ENCODE measurements at places on chromosomes 6 and 20.

- DNase-seq = no peak
Measured at GRCh38 chr6:34871853-34872252, 16.0 kb downstream of the TAF11 start.

GRCh38 chr20:1776681-1777475 is 118.3 kb upstream of the SIRPA start:
- peak; percentile 87 for DNase-seq

- peak; percentile 55 for DNase-seq
Measured at GRCh38 chr6:169724494-169725124, at the start of gene PHF10. Gene PHF10, minus strand, starts transcription at chr6:169724500. Its CDS starts 569 bp downstream, at chr6:169723931.

- no peak for DNase-seq
Measured at GRCh38 chr6:51753635-51754034, 333.8 kb downstream of the PKHD1 start.

GRCh38 chr6:44481056-44481455 is 93.5 kb downstream of the CDC5L start:
- no peak for DNase-seq

- no peak for DNase-seq
Measured at GRCh38 chr6:128421788-128422187, 98.6 kb downstream of the PTPRK start.

DNA sequence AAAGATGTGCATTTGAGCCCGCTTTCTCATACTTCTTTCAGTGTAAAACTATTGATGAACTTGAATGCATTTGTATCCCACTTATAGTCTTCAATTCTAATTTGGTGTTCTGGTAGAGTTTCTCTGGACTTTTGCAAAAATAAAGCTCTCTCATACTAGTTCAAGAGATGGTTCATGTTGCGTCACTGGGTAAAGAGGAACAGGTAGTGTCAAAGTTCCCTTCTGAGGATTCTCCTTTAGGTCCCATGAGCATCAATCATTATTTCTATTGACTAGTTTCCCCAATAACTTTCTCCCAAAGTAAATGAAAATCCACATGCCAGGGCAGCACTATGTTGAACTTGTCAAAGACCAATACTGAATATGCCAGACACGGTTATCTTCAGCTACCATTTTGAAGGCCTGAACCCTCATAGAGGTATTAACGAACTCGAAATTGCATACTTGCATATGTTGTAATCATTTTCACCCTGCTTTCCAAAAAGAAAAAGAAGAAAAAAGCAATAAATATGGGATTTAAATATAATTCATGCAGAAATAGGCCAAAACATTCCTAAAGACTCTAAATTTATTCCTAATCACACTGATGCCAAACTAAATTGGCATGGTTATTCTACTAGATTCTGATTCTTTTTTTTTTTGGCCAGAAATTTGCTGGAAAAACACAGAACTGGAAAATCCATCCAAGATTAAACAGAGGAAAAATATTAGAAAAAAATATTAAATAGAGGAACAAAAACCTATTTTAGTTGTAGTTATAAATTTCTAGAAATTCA is 84.5 kb downstream of the SGK1 start:
- no peak for DNase-seq

GRCh38 chr20:15287329-15287728 is 949.9 kb upstream of the FLRT3 start:
- DNase-seq = no peak

DNA sequence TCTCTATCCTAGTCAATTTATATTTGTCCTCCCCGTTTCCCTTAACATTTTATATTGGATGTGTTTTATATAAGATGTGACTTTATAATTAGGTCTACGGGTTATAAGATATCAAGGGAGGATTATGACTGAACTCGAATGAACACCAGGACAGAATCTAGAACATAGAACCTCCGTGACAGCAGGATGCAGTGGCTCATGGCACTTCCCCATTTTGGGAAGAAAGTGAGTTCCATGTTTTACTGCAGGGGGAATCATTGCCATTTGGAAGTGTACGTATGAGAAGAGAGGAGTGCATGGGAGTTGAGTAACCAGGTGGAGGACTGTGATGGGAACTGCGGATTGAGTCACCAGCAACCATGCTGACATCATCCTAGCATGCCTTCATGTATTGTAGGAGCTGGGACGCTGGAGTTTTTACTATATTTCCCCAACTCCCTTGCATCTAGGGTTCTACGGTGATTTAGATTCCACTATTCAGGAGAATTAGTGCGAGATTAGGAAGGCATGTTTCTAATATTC is 56.1 kb upstream of the FOXC1 start:
- DNase-seq = peak; percentile 13

DNA sequence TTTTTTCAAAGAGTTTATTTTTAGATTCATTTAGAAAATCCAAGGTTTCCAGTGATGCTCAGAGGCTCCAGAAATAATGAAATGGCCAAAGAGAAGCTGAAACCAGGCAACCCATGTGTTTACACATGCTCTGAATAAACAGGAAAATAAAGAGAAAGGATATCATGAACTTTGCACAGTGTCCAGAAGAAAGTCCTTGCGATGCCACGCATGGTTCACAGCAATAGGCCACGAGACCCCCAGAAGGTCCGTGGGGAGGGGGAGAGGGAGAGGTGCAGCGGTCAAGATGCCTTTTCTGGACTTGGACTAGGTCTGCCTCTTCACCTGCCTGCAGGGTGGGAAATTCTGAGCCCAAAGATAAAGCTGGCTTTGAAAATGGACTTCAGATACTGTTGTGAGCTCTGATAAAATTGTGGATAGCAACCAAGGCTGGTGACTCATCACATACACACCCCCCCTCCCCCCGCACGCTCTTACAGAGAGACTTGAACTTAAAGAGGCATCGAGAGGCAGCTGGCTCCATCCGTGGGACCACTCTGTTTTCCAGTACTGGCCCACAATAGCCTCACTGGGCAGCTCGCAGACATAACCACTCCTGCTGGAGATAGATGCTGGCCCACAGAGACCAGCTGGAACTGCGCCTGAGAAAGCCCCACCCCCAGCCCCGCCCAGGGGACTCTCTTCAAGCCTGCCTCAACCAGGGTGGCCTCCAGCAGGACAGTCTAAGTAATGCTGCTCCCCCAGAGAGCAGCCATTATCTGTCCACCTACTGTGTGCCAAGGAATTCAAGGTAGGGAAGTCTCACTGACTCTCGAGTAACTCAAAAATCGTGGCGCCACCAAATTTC is 21.2 kb upstream of the NFATC2 start:
- DNase-seq = peak; percentile 90

DNA sequence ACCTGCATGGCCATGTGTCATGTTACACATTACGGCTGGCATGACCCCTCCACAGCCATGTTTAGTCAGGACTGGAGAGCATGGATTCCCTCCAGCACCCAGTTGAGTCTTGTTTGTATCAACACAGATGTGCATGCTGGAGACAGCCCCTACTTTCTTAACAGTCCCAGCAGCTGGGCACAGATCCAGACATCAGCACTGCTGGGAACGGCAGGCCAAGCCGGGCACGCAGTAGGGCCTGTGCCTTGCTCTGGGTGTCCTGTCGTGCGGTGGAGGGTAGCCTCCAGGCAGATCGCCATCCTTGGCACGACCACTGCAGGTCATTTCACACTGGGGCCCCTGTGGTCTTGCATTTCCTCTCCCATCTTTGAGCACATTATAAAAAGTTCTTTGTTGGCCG is 381.4 kb downstream of the SMOC2 start:
- DNase-seq = no peak

DNA sequence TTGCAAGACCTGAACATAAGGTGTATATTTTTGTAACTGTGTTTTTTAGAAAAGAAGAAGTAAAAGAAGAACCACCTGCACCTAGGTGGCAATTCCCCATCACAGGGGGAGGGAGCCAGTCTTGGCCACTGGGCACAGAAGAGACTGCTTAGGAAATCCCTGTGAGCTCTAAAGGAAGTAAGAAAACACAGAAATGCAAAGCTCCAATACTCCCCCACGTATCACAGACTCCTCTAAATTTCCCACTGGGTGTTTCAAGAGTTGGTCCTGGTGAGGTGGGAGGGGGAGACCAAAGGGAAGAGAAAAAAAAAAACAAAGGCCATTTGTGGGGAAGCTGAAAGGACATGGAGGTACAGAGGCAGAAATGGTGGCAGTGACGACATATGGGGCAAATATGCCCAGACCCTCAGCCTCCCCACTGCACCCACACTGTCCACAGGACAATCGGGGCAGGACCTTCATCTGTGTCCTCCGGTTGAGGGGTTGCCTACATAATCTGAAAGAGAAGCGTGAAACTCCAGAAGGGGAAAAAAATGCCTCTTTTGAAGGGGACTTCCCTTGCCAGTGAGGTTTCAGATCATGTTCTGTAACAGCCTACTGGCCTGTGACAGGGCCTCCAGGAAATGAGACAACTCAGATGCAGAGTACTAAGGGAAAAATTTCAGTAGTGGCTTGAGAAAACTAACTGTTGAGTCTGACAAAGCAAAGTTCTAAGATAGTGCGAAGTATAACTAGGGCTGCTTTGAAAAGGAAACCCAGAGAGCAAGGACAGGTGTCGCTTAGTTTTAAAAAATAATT is 226.2 kb upstream of the MARCKS start:
- peak; percentile 84 for DNase-seq

DNA sequence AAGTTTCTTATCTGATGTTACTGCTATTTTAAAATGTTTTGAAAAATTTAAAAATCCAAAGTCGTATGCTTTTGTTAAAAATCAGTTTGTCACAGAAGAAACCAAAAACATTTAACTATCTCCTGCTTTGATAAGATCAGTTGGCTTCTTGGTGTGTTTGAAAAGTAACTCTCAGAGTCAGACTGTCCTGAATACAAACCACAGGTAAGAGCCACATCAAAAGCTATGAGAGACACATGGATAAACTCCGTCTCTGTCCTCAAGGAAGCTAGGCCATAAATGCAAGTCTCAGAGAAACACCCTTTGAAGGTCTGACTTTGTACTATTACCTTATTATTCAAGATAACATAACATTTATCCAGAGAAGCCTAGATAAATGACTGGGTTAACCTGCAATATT is 7.7 kb downstream of the HBS1L start:
- DNase-seq = no peak

DNA sequence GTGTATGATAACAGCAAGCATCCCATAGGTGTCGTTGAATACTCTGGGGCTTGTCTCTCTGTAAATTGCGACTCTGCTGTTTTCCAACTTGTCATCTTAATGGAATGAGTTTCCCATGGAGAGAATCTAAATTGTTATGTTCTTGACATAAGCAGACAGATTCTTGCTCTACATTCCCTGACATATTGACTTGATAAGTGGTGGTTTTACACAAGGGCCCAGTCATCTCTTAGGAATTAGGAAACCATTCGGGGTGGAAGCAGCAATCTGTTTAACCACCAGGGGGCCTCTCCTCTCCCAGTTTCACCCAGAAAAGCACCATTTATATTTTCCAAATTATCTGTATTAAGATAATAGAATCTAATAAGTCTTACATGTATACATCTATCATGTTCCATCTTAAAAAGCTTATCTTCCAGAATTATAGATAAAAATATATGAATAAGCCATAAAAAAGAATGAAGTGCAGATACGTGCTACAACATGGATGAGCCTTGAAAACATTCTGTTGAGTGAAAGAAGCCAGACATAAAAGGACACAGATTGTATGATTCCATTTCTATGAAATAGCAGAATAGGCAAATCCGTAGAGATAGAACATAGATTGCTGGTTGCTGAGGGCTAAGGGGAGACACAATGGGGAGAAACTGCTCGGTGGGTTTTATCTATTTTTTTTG is 23.1 kb upstream of the MROH8 start:
- peak; percentile 99 for DNase-seq
